Temporal lobe (tissue), 4 donors: ENCODE measurements at places on chromosomes 3 and 15. TPM values are rescaled to one million over a fixed set of nuclear protein-coding genes. Genes with fewer than 3 reads are reported as not detected.

The PRSS50 gene
- total RNA-seq = 0.25 TPM

The CD200 gene
- 46.2 TPM for total RNA-seq

The CYP8B1 gene
- not detected for total RNA-seq

The CPN2 gene
- not detected for total RNA-seq

The SLITRK3 gene
- 10.3 TPM for total RNA-seq

The THUMPD3 gene
- total RNA-seq = 60.2 TPM

The DUOX1 gene
- not detected for total RNA-seq

The TARS3 gene
- 32.7 TPM for total RNA-seq

The GPR149 gene
- 1.7 TPM for total RNA-seq

The SPINK8 gene
- not detected for total RNA-seq

The HTR3D gene
- total RNA-seq = not detected

The SMAD6 gene
- 1.7 TPM for total RNA-seq

The BAHD1 gene
- total RNA-seq = 7.6 TPM

The ZIC4 gene
- total RNA-seq = 1.5 TPM

The CA12 gene
- 10.3 TPM for total RNA-seq

The TSPAN3 gene
- total RNA-seq = 174 TPM
